ENCODE measurements at places on chromosomes 3 and 15.

- DNase-seq, result no peak
Measured at GRCh38 chr15:68275165-68275746, 2.3 kb upstream of the FEM1B start.

DNA sequence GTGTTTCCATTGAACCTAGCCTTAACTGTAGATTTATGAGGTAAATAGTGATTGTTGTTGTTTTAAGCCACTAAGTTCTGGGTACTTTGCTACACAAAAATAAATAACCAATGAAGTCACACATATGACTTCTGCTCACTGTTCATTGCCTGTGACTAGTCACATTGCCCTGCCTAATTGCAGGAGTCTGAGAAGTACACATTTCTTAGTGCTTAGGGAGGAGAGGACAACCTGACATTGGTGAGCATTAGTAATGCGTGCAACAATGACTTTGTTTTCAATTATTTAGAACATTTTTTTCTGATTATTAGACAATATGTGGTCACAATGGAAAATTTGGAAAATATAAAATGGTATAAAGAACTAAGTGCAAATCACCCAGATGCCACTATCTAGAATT, 133.2 kb upstream of the DAZL start:
- no peak for DNase-seq

DNA sequence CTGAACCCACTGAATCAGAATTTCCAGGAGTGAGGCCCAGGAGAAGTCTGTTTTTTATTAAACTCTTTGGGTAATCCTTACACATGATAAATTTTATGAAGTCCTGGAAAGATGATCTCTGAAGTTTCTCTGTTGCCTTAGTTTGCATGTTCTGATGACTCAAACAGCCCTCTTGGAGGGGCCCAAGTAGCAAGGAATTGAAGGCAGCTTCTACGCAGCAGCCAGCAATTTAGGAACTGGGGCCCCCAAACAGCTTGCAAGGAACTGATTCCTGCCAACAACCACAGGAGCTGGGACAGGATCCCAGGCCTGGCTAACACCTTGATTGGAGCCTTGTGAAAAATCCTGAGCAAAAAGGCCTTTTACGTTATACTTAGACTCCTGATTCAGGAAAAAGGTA, 5.4 kb upstream of the ACP3 start:
- DNase-seq, result no peak

DNA sequence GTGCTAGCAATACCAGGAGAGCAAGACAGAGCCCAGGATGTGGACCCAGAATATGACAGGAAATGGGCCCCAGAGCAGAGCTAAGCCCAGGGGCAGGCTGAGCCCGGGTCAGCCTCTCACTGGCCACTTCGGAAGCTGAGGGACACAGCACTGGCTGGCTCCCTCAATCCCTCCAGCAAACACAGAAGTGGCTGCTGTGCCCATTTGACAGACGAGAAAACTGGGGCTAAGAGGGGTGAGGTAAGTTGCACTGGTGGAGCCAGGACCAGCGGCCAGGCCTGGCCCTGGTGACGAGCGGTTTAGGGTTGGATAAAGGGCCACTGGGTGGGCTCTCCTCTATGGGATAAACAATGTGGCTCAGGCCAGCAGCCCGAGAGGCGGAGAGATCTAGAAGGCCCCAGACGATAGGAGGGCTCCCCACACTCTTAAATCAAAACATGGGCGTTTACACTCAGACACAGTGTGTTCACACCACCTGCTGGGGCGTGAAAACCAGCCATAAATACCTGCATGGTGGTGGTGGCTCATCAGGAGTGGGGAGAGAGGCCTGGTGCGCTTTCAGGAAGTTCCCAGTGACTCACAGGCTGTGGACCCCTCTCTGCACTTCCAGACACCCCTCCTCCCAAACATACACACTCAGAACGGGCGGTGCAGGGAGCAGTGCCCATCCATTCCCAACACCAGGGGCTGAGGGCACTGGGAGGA, 12.0 kb upstream of the LINGO1 start:
- DNase-seq, result no peak

- DNase-seq, result no peak
Measured at GRCh38 chr3:193782276-193782647, 189.3 kb downstream of the OPA1 start.

DNA sequence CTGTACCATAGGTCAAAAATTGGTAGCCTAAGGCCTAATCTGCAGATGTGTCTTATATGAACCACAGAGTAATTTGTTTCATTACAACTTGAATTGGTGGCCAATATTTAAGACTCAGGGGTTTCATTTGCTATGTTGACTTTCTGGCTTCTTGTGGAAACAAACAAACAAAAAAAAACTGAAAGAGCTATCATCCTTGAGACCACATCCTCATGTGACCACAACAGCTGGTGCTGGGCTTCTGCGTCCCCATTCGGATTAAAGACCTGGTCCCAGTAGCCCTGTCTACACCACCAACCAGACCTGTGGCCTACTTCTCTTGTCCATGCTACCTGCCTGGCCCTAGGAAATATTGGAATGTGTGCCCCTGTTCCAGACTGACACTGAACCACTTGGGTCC, 61.7 kb downstream of the STRIT1 start:
- DNase-seq, result no peak

GRCh38 chr15:67760901-67761300, 64.4 kb upstream of the SKOR1 start:
- DNase-seq, result no peak

GRCh38 chr15:40543631-40544294, 21.1 kb downstream of the CCDC32 start:
- no peak for DNase-seq

DNA sequence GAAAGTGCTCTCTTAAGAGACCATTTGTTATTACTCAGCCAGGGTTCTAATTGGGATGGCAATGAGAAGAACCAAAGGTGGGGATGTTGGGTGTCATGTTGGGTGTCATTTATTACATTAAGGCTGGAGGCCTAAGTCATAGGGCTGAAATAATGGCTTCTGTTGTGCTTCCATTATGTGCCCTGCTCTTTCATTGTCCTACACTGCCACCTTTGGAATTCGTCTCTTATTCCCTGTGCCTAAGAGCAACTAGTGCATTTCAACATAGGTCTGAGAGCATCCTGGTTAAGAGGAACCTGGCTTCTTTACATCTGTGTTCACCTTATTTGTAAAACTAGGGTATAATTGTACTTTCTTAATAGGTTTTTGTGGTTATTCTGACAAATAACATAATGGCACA, 32.2 kb downstream of the RIOX2 start:
- no peak for DNase-seq

DNA sequence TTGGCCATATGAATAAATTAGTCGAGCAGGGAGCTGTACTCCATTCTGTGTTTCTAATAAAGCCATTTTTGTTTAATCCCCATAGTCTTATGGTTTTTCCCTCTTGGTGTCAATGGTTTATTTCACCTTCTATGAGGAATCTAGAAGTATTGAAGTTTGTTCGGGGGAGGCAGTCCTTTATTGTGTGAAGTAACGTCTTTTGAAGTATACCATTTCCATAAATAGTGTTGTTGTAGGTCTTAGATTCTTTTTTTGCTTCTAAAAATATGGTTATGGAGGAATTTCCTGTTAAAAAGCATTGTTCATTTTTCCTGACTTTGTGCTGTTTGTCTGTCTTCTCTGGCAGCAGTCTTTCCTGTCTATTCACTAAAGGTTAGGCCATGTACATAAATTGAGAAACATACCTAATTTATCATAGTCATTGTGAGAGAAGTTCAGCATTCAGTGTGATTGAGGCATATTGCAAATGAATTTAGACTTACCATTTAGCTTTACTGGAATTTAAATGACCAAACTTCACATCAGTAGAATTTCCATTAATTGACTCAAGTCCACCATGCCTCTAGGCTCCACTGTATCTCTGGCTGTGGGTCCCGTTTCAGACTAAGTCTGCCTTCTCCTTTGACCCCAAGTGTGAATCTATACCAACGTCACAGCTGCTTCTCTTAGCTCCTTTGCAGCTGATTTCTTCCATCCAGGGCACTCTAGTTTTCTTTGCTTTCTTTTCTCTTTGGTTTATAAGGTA, 37.3 kb downstream of the YEATS2 start:
- no peak for DNase-seq

- DNase-seq, result no peak
Measured at GRCh38 chr3:186802701-186803100, 3.6 kb downstream of the RFC4 start.

DNA sequence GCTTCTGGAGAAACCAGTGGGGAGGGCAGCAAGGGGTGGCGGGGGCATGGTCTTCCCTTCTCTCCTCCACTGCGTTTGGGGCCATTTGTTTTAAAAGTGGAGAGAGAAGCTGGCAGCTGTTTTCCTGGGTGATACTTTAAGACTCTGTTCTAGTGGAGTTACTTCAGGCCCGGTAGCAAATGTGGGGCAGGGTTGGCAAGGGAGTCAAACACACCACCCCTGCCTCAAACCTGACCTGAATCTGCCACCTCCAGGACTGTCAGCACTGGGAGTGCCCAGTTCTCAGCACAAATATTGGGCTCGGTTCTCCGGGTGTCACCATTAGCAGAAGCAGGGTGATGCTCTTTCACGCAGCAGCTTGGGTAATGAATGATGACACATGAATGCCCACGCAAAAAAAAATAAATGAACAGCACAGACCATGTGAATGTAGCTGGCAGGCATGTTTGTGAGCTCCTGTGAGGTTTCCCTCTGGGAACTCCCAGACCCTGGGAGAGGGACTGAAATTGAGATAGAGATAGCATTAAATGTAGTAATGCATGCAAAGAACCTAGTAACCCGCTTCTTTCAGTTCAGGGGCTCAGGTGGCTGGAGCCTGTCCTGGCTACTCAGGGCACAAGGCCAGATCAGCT, 424.0 kb downstream of the MCTP2 start:
- DNase-seq, result no peak

GRCh38 chr15:63364399-63365272, 17.0 kb downstream of the CA12 start:
- DNase-seq, result no peak

- DNase-seq, result no peak
Measured at GRCh38 chr3:198107840-198108734, 148.1 kb downstream of the LMLN start.

GRCh38 chr3:46094506-46094905, 67.2 kb upstream of the XCR1 start:
- DNase-seq, result no peak

DNA sequence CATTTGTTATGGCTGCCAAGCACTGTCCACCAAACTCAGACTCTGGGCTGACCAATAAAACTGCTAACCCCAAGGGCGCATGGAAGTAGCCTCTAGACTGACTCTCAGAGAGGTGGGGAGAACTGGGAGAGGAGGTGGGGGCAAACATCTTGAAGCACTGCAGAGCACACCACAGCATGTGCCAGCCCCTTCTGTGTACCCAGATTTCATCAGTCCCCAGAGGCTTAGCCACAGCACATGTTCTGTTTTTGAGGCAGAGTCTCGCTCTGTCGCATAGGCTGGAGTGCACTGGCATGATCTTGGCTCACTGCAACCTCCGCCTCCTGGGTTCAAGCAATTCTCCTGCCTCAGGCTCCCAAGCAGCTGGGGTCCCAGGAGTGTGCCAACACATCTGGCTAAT, 119.5 kb upstream of the SPATA12 start:
- DNase-seq, result no peak

GRCh38 chr3:88033808-88034207, 25.0 kb downstream of the CGGBP1 start:
- DNase-seq, result no peak

DNA sequence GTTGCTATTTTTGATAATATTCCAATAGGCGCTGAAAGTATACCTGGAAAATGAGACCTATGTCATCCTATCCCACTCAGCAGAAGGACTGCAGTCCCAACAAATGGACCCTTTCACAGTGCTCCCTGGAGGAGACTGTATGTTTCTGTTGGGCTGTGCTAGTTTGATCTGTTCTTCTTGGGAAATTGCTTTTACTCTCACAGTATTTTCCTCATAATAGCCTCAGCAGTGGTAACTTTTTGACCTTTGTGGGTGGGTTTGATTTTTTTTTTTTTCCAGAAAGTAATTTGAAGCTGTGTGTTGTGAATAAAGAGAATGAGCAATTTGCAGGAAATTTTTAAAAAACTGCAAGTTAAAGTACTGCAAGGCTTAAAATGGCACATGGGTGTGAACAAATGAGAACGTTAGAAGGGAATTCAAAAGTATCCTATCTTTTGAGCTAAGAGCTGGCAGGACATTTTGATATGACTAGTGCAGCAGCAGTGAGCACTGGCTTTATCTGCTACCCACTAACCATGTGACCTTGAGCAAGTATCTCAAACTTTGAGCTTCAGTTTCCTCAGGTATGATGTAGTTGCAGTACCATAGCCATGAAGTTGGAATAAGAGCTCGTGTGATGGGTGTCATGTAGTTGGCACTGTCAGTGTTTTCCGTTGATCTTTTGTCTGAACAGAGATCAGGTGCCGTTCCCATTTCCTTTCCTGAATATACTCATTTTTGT, 118.4 kb downstream of the ATG7 start:
- no peak for DNase-seq

DNA sequence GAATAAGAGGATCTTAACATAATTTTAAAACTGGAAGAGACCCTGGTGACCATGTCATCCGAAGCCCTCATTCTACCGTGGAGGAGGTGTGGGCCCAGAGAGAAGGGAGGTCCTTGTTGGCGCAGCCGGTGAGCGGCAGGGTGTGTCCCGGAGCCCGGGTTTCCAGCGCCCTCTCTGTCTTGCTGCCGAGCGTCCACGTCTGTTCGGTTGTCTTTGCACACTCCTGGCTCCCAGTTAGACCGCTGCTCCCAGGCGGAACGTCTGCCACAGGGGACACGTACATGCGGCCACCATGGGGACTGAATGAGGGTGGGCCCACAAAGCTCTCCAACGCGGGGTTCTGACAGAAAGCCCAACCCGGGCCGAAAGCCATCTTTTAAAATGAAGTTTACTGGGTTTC, 6.6 kb upstream of the MUC4 start:
- no peak for DNase-seq

GRCh38 chr3:196055683-196056270, 26.1 kb downstream of the TFRC start:
- DNase-seq, result peak; percentile 78

DNA sequence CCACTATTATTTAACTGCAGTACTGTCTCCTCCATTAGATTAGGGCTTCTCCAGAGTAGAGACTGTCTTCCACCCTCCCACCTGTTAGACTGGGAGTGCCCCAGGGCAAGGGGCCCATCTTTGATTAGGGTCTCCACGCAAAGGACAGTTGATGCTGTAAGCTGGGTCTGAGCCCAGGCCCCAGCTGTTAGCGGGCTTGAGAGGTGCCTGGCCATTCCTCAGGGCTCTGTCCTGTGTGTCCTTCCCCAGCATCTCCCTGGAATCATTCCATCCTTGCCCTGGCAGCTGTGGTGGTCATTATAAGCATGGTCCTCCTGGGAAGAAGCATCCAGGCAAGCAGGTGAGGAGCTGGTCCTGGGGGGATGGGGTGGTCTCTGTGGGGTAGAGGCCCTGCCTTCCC, 6.1 kb downstream of the SLC51B start:
- DNase-seq, result no peak

GRCh38 chr3:23810343-23811184, 4.8 kb downstream of the UBE2E1 start:
- DNase-seq, result peak; percentile 26

GRCh38 chr3:173096994-173097785, 43.8 kb downstream of the SPATA16 start:
- DNase-seq, result no peak

DNA sequence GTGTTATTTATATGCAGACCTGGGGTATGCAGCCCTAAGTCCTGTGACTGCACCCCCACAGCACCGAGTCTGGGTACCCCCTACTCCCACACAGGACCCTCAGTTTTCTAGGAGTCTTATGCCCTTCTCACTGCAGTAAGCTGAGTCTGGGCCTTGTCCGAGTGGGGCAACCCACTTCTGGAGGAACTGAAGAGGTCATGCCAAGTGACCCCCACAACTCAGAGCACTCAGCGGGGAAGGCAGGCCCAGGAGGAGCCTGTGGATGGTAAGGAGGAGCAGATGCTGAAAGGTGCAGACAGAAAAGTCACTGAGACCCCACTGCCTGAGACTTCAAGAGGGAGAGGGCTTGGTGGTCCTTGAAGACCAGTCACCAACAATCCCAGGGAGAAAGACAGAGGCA, 56.1 kb upstream of the FGD5 start:
- no peak for DNase-seq

Data from CD4-positive, alpha-beta T cell treated with Interferon gamma for 1 hour (primary cell).